ENCODE measurements at places on chromosomes 11 and 22.

DNA sequence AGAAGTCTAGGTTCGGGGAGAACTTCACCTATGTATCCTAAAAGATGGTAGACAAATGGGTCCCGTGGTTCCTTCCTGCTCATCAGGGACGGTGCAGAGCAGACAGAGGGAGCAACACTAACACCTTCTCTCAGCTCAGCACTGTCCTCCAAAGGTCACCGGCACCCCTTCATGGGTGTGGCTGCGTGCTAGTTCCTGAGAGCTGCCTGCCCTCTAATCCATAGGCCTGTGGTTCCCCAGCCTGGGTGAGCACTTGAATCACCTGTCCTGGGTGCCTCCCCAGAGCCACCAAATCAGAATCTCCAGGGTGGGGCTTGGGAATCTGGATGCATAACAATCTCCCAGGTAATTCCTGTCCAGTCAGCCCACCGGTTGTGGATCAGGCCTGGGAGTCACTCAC lies 113.9 kb upstream of the TMEM45B start:
- DNase-seq: no peak

DNA sequence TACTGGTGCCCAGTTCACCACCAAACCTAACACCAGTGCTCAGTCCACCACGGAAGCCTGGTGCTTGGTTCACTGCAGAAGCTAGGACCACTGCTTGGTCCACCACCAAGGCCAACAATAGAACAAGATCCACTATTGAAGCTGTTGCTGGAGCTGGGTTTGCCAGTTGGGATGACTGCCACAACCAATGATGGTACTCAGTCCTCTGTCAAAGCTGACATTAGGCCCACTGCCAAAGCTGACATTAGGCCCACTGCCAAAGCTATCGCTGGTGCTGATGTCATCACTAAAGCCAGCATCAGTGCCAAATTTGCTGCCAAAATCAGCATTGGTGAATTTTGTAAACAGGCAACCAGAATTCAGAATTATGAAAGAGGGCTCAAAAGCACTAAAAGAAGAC lies 1850.2 kb upstream of the RAG2 start:
- DNase-seq: no peak

GRCh38 chr11:94152678-94153065 lies 24.0 kb downstream of the PANX1 start:
- no peak for DNase-seq

DNA sequence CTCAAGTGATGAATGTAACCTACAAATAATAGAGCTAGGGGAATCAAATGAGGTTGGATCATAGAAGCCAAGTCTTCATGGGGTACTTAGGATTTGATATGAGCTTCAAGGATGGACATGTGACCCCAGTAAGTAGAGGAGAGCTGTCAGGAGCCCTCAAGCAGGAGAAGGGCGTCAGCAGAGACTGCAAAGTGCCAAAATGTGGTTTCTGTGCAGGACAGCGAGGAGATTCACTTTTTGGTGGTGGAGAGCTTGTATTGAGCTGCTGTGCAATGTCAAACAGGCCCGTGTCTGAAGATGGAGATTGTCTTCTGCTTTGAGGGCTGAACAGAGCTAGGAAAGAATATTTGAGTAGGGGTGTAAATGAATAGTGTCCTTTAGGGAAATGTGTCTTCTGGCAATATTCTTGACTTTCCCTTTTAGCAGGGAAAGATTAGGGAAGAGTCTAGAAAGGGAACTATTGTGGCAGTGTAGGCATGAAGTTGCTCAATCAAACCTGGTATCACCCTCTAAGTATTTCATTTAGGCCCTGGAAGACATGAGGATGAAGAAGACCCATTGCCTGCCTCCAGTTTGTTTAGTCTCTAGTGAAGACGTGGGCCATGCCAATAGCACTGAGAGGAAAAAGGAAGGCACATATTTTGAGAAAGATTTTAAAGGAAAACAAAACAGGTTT lies 31.2 kb upstream of the SORL1-AS1 start:
- no peak for DNase-seq

DNA sequence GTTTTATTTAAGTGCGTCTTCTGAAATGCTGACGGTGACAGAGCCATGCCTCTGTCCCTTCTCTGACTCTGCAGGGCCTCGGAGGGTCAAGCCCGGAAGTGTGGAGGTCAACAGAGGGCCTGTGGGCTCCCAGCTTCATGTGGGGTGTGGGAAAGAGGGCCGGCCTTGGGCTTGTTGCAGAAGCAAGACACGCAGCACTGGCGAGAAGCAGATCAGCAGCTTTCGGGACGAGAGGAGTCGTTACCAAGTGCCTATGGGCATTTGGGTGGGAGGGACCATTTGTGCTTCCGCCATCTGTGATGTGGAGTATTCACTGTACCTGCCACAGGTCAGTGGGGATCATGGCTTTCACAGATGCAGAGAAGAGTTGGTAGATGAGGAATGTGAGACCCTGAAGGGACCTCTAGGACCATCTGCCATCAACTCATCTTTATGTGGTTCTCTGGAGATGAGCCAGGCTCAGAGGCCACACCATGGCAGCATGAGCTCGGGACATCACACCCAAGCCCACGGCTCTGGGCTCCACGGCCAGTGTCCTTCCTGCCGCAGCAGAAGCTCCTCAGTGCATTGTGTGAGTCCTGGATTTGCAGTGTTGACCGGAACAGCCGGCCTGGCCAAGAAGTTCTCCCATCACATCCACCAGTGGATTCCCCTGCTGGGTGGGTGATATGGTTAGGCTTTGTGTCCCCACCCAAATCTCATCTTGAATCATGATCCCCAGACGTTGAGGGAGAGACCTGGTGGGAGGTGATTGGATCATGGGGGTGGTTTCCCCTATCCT lies 590.7 kb downstream of the TBC1D22A start:
- no peak for DNase-seq

GRCh38 chr11:92967867-92968266 lies 1.6 kb upstream of the MTNR1B start:
- DNase-seq: no peak

DNA sequence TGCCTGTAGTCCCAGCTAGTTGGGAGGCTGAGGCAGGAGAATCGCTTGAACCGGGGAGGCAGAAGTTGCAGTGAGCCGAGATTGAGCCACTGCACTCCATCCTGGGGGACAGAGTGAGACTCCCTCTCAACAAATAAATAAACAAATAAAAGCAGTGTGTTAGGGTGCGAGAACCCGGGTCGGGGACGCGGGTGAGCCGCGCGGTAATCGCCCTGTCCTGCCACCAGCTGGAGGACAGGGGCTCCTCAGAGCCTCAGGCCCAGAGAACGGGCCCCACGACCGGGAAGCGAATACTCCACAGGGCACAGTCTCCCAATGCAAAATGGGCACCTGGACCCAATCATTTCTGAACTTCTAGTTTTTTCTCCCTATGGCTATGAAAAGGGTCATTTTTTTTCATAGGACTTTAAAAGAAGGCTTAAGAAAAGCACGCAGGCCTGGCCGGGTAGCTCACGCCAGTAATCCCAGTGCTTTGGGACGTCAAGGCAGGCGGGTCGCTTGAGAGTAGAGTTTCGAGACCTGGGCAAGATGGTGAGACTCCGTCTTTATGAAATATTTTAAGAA lies 744 bp upstream of the MCM5 start:
- DNase-seq: no peak

GRCh38 chr11:86161336-86161735 lies 83.2 kb upstream of the EED start:
- DNase-seq: no peak

- DNase-seq: no peak
Measured at GRCh38 chr11:96314326-96315020, 28.5 kb downstream of the MAML2 start.

- no peak for DNase-seq
Measured at GRCh38 chr11:122248939-122249338, 132.9 kb upstream of the BLID start.

GRCh38 chr11:76788661-76789442 lies 5.7 kb downstream of the TSKU start:
- no peak for DNase-seq

DNA sequence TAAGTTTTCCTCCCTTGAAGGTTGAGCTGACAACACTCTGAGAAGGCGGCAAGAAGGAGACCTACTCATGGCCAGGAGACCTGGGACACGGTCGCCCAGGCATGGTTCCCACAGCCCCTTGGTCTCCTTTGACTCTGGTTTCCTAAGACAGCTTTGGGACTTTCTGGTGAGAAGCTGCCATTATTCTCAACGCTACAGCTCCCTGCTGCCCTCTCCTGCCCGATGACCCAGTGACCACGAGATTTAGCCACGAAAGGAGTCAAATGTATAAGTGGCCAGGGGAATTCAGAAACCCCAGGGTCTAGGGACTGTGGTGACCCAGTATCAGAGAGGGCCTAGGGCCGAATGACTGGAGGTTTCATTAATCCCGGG lies 699 bp upstream of the SDF2L1 start:
- no peak for DNase-seq

- no peak for DNase-seq
Measured at GRCh38 chr22:48921411-48921903, 906.2 kb downstream of the BRD1 start.

DNA sequence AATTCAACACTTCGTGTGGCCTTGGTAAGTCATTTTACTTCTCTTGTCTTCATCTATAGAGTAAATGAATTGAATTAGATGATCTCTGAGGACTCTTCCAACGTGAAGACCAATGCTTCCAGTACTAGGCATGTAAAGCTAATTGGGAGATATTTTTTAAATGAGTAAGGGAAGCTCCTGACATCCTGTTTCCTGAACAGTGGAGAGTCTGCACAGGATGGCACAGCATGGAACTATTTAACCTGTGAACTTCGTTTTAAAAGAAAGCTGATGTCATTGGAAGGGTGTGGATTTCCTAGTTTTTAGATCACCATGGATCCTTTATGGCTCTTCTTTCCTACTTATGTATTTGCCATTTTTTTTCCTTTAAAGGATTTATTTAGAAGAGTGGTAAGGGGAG lies 48.4 kb upstream of the HSD17B12 start:
- DNase-seq: no peak

GRCh38 chr11:109033627-109034338 lies 368.9 kb downstream of the DDX10 start:
- no peak for DNase-seq

DNA sequence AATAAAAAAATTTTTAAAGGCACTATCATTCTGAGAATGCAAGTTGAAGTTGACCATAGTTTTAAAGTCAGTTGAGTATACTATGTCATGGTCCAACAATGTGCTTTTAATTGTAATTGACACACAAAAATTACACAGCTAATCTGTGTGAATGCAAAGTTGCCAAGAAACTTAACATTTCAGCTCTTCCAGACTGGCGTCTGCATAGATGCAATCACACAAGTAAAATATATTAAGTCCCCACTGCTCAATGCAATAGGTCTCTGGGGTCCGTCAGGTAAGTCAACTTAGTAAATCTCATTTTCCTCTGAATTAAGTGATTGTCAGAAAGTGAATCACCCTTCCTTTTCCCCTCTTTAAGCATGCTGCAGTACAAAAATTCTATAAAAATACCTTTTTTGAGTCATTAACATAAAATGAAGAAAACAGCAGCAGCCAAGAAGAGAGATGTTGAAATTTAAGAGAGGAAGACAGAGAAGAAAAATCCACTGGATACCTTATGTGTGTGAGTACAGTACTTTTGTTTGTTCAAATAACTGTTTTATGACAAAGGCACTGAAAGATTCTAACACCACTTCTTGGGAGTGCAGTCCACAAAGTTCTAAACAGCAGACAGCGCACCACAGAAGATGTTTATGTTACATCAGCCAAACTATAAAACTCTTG lies 5.1 kb downstream of the FZD4 start:
- DNase-seq: no peak

GRCh38 chr11:102761646-102762238 lies 18.7 kb downstream of the MMP10 start:
- no peak for DNase-seq

DNA sequence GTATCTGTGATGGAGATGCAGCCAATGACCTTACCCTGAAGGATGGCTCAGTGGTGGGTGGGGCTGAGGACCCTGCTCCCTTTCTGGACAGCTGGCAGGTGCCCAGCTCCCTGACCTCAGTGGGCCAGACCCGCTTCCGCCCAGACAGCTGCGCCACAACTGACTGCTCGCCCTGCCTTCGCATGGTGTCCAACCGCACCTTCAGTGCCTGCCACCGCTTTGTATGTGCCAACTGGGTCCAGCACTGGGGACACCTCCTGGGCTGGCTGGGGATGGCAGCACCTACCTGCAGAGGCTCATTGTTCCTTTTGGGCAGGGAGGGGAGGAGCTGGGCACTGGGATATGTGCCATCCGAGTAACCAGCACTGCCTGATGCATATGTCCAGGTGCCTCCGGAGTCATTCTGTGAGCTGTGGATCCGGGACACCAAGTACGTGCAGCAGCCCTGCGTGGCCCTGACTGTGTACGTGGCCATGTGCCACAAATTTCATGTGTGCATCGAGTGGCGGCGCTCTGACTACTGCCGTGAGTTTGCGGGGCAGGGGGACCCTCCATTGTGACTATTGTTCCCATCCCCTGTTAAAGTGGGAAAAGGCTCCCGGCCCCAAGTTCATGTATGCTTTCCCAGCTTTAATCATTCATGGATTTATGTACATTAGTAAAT lies 84.8 kb downstream of the OTOG start:
- DNase-seq: no peak

- no peak for DNase-seq
Measured at GRCh38 chr22:50129121-50129736, 39.4 kb downstream of the MOV10L1 start.

DNA sequence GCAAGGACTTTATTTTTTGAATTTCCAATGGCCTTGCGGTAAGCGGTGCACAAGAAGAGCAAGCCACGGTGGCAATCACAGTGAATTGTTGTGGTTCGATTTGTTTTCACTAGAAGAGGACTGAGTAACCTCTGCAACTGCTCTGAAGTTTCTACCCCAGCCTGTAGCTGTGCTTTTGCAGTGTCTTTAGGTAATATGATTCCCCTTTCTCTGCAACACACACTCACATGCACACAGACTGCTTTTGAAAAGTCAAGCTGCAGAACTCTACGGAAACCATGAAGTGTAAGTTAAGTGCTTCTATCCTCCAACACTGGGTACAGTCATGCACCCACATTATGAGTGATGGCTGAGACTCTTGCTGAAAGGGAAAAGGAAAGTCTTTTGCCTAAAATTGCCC lies 38.4 kb downstream of the CD44 start:
- DNase-seq: no peak

DNA sequence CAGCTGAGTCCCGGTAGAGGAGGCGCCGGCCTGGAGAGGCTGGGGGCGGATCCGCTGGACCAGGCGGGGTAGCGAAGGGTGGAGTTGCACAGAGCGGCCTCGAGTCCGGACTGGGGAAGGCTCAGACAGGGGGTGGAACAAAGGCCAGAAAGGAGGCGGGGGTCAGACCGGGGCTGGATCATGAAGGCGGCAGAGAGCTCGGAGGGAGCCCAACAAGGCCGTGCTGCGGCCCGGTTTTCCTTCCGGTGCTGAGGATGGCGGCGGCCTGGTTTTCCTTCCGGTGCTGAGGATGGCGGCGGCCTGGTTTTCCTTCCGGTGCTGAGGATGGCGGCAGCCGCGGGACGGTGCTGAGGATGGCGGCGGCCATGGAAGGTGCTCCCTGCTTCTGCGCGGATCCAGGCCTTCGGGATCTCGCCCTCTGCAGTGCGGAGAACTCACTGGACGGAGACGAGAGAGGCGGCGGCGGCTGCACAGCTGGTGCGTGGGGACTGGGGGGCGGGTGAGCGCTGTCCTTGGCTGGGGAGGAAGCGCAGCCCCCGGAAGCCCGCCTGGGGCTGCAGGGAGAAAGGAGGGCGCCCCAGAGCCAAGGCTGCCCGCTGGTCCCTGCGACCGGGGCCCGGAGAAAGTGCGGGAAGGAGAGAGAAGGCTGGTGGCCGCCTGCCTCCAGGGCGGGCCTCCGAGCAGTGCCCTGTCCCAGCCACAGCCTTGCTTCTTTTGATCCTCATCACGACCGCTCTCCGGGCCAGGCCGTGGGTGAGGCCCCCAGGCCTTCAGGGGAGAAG lies 350.4 kb upstream of the B3GAT1 start:
- no peak for DNase-seq

GRCh38 chr11:15927196-15927863 lies 429.0 kb downstream of the SOX6 start:
- DNase-seq: no peak

GRCh38 chr11:103378931-103379330 lies 269.7 kb downstream of the DYNC2H1 start:
- DNase-seq: no peak
